MCF 10A (cell line): ENCODE measurements at places on chromosomes 6 and 20.

- peak; percentile 97 for DNase-seq
Observed at GRCh38 chr6:6469074-6469473, 119.4 kb upstream of the LY86 start.

- DNase-seq = no peak
Observed at GRCh38 chr6:88246654-88247053, 80.5 kb upstream of the CNR1 start.

DNA sequence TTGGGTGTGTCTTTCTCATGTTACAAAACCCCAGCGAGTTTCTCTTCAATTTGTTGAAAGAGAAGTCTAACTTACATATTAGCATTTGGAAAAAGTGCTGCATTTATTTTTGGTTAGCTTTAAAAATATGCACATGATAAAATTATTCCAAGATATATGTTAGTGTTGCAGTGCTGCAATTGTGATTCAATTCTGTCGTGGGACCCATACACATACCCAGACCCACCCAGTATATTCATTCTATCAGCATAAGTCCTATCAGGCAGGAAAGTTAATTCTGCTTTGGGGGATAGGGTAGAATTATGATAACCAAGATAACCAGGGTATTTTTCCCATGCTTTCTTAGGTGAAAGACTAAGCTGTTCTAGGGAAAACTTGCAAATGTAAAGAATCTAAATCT is 313.5 kb downstream of the EPHA7 start:
- no peak for DNase-seq

DNA sequence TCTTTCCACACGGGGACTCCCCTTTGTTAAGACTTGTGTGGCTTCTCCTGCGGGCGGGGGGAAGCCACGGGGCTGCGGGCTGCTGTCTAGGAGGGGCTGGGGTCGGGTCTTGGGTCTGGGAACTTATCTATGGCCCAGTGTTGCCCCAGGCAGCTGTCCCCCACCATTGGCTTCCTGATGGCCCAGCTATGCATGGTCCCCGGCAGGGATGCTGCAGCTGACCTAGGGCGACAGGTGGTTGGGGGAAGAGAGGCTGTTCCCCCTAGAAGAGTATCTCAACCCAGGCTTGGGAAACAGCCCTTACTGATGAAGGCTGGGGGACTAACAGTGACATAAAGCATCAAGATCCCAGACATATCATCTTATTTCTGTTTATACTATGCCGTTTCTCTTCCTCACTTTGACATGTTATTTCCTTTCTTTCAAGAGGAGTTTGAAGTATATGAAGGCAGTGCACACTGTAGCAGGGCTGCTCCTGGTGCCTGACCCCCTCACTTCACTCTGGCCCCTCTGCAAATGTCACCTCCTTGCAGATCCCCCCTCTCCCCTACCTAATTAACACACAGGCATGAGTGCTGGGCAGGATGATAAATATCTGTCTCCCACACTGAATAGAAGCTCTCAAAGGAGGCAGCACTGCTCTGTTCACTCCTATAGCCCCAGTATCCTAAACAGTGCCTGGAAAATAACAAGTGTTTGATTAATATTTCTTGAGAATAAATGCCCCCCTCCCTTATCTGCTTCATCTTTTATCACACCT is 87.0 kb downstream of the HIVEP2 start:
- DNase-seq = no peak

DNA sequence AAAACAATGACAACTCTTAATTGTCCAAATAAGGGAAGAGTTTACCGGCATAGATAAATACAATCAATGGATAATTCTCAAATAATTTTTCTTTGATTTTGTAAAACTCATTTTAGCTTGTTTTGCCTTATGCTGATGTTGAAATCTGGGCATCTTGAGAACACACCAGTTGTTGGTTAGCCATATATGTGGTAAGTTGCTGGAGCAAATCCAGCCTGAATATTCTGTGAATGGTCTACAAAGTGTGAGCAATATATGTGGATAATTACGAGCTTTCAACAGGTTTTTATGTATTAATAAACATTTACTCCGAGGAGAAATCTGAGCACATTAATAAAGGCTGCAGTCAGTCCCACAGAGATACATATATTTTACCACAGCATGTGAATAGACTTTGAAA is 423.6 kb downstream of the BCKDHB start:
- DNase-seq = no peak

DNA sequence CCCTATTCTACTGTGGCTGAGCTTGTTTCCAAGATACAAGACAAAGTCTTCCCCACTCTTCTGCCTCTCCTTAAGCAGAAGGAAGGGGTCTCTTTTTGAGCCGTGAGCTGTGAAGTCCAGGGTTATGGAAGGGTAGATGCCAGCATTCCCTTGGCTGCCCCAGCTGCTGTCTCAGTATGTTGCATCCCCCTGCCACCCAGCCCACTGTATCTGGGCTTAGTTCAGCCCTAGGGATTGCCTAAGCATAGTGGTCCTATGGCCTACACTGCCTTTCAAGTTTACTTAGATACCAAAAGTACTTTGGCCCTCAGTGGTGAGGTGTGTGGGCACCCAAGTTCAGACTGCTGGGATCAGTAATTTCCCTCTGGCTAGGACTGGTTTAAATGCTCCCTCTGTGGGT is 421.9 kb upstream of the KHDRBS2 start:
- no peak for DNase-seq

DNA sequence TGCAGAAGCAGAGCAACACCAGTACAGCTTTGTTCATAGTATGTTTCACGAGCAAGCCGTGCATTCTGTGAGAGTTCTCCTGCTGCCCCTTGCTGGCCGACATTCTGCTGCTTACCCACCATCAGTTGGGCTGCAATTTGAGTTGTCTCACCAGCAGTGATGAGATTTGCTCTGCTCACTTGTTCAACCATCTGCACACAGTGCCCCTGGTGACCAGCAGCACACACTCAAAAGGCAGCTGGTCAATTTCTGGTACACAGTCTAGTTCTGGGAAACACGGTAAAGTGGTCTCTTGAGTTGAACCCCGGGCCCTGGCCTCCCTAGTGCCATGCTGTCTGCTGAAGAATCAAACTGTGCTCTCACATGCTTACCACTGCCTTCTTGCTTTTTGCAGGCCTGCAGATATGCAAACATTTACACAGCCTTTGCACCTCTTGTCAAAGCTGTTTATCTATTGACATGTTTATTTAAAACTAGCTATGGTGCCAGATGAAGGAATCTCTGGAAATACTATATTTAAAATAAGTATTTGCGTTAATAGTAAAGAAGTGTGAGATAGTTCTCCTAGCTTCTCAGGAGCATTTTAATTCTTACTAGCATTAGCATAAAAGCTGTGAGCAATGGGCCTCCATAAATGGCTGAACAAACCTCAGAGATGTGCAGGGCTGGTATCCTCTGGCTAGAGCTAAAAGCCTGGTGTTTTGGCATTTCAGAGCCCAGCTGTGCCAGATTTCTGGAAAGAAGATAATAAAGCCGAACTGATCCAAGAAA is 234.3 kb downstream of the ARHGAP18 start:
- no peak for DNase-seq

GRCh38 chr20:4885877-4886276 is 115.4 kb downstream of the SLC23A2 start:
- DNase-seq = no peak

DNA sequence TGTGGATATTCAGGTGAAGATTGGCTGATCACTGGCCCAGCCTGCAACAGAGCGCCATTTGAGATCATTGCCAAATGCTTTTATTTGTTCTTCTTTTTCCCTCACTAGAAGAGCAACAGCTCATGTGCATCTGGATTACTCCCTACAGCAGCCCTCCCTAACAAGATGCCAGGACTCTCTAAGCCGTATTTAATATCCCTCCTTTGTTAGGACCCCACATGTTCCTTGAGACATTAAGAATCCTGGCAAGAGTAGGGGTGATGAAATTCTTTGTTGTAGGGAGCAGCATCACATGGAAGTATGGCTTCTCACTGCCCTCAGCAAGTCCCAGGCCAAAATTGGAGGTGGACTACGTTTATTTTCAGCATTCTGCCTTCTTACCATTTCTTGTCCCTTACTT is 167.8 kb downstream of the PAX1 start:
- DNase-seq = no peak

GRCh38 chr6:108796875-108797274 is 51.3 kb upstream of the ARMC2 start:
- DNase-seq = no peak

DNA sequence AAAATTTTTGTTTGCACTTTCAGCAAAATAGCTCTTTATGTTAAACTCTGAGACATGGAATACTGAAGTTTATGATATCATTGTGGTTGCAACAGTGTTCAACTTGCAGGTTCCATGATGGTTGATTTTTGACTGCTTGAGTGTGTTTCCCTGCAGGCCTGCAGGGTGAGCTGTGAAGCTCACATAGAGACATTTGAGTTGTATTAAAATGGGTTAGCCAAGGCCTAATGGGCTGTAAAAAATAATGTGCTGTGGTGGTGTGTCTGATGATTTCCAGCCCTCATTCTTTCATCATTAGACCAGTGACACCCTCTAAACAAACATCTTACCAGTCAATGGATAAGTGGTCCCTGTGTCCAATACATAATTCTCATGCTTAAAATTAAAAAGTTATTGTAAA is 321.4 kb downstream of the FARS2 start:
- no peak for DNase-seq

DNA sequence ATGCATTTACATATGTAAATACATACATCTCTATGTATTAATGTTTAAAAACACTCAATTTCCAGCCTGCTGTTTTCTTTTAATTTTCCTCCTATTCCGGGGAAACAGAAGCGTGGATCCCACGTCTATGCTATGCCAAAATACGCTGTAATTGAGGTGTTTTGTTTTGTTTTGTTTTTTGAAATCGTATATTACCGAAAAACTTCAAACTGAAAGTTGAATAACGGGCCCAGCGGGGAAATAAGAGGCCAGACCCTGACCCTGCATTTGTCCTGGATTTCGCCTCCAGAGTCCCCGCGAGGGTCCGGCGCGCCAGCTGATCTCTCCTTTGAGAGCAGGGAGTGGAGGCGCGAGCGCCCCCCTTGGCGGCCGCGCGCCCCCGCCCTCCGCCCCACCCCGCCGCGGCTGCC is 355 bp upstream of the BMP2 start:
- DNase-seq = no peak

- DNase-seq = peak; percentile 97
Observed at GRCh38 chr6:45655745-45656476, 278.2 kb upstream of the SUPT3H start.

DNA sequence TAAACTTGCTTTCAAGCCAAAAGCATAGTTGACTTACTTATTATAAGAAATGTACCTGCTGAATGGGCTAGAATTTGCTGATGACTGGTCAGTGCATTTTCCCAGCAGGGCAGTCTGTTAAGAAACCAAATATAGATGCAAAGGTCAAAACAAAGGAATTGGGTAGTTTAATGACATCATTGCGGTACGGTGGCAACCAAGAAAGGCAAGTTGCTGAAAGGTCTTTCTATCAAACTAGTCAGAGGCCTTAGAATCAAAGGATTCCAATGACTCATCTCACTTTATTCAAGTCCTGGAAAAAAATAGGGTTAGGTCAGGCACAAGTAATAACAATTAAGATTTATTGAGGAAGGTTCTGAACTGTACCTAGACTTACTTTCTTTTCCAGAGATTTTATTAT is 76.4 kb downstream of the KIZ start:
- peak; percentile 54 for DNase-seq

- DNase-seq = no peak
Observed at GRCh38 chr6:21039926-21040325, 505.7 kb downstream of the CDKAL1 start.

- no peak for DNase-seq
Observed at GRCh38 chr20:23397961-23398360, 23.3 kb downstream of the NAPB start.

DNA sequence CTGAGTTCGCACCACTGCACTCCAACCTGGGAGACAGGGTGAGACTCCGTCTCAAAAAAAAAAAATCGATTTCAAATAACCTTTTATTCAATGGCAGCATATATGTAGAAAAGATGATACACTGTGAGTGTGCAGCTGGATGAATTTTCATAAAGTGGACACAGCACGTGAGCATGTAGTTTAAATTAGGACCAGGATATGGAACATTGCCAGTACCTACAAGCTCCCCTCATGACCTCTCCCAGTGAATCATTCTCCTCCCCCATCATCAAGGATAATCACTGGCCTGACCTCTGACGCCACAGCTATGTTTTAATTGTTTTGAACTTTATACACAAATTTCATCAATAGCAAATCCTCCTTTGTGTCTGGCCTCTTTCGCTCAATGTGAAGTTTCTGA is 53.8 kb upstream of the HDAC2 start:
- DNase-seq = no peak

DNA sequence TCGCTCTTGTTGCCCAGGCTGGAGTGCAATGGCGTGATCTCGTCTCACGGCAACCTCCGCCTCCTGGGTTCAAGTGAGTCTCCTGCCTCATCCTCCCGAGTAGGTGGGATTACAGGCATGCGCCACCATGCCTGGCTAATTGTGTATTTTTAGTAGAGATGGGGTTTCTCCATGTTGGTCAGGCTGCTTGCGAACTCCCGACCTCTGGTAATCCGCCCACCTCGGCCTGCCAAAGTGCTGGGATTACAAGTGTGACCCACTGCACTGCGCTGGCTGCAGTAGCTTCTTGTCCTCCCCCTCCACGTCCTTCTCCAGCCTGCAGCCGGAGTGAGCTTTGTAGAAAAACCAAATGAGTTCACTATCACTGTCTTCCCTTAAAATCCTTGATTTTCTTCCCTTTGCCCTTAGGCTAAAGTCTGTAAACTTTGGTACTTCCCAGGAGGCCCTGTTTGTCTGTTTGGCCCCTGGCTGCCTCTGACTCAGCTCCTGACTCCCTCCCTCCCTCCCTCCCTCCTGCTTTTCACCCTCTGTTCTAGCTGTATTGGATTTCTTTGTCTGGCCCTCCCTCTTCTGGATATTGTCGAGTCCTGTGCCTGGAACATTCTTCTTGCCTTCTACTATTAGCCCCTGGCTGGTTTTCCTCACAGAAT is 12.9 kb downstream of the PARD6B start:
- peak; percentile 88 for DNase-seq

- no peak for DNase-seq
Observed at GRCh38 chr6:87540539-87540938, 49.2 kb downstream of the RARS2 start.

- DNase-seq = no peak
Observed at GRCh38 chr6:45610832-45611231, 233.1 kb upstream of the SUPT3H start.

- DNase-seq = no peak
Observed at GRCh38 chr6:118203545-118203944, 296.5 kb downstream of the SLC35F1 start.

- DNase-seq = no peak
Observed at GRCh38 chr6:34146021-34146782, at the start of gene GRM4. Gene GRM4, minus strand, starts transcription at chr6:34146087. Its CDS starts 12,591 bp downstream, at chr6:34133496.
